ENCODE measurements at places on chromosomes 1 and 21.

DNA sequence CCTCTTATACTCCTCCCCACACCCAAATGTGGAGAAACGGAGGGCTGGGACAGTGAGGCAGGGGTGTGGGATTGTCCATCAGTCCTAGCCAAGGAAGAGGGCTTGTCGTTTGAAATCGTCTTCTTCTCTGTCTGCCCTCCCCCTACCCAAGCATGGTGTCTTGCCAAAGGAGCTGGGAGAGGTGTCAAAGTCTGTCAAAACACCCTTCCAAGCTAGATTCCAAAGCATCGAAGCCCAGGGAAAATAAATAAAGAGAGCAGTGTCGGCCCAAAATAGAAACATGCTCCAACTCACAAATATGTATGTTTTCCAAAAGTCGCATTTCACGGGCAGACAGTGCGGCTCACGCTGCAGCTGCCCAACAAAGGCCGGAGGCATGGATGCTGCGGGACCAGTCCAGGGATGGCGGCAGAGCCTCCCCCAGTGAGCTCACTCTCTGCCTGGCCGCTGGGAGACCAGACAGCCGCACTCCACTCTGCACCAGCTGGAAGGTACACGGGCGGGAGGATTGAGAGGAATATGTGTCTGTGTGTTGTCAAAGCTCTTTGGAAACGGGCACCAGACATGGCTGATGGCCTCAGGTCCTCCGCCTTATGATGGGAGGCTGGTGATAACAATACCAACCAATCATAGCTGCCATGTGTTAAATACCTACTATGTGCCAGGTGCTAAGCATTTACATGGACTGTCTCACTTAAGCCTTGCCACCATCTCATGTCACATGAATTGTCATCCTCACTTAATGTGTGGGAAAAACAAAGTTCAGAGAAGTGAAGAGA lies 3.9 kb downstream of the DISP3 start:
- H3K27me3 ChIP-seq = no peaks in the 10 kb centered on the region
- peaks cover 8% of the 10 kb centered on the region for H3K4me1 ChIP-seq
- no peak for DNase-seq
- H3K27ac ChIP-seq = no peak overlapping the region
- H3K4me3 ChIP-seq = no peak overlapping the region

- no peak overlapping the region for H3K27ac ChIP-seq
- H3K36me3 ChIP-seq = no peaks in the 10 kb centered on the region
- H3K4me3 ChIP-seq = no peak overlapping the region
- H3K4me1 ChIP-seq = no peaks in the 10 kb centered on the region
Observed at GRCh38 chr1:54955359-54955758, 25.1 kb upstream of the TMEM61 start.

DNA sequence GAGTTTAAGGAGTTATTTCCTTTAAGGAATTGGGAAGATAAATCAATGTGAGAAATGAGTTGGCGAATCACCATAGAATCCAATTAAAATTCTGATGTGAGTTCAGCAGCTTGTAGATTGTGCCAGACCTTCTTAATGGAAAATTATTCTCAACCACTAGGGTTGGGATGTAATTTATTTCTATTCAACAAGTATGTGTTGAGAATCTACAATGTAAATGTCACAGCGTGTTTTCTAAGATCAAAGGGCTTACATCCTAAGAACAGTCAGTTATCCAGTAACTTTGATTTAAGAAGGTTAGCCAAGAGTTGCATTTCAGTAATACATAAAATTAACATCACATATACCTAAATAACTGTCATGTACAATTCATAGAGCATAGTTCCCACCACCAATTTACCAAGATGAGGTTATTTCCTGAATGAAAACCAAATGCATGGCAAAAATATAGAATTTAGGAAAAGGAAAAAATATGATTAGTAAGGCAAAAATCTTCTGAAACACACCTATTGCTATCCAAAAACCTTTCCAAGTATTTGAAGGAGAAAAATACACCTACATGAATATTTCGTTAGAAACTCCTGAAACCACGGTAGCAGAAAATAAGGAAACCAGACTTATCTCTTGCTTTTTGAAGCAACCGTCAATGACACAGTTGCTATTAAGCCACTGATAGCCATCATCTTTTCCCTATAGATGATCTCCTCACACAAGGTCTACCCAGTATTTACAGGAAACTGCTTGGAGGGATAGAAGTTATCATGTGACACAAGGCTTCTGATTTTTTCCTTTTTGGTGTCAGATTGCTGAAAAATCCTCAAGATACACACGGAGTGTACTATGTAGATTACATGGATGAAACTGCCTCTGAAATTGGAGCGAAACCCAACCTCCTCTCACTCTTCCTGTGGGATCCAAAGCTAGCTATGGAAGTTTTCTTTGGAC lies 259.4 kb upstream of the POGK start:
- no peaks in the 10 kb centered on the region for H3K27me3 ChIP-seq
- H3K4me1 ChIP-seq = no peaks in the 10 kb centered on the region
- no peak for DNase-seq

DNA sequence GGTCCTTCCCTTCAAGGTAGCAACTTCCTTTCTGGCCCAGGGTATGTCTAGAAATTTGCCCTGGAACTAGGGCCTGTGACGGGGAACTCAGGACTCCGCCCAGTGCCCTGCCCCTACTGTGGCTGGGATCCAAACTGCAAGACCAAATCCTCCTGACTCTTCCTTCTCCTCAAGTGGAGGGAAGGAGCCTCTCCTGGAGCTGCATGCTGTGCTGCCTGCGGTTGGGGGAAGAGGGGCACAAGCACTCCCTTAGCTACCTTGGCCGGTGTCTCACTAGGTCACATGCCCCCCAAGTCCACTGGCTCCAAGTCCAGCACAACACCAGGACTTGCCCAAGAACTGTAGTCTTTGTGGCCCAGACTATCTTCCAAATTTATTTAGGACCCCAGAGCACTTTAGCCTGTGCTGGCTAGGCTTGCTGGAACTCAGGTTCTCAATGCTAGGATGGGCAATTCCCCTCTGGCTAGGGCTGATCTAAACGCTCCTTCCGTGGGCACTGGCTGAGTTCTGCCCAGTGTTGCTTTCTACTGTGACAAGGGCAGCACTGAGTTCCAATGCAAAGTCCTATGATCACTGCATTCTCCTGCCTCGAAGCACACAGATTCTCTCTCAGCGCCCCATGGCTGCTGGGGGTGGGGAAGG lies 12.2 kb downstream of the ADSS2 start:
- no peak overlapping the region for H3K4me3 ChIP-seq
- DNase-seq = no peak
- peaks cover 17% of the 10 kb centered on the region for H3K36me3 ChIP-seq
- no peaks in the 10 kb centered on the region for H3K27me3 ChIP-seq

GRCh38 chr1:15000671-15001070 lies 152.9 kb upstream of the TMEM51 start:
- H3K4me3 ChIP-seq = no peak overlapping the region
- no peaks in the 10 kb centered on the region for H3K4me1 ChIP-seq
